ENCODE measurements at places on chromosomes 12 and 14. TPM values are rescaled to one million over a fixed set of nuclear protein-coding genes. Genes with fewer than 3 reads are reported as not detected.

Gene PLEKHG7
- not detected for total RNA-seq

Gene FGD6
- 42.1 TPM for total RNA-seq

Gene TNS2
- 2.5 TPM for total RNA-seq

Gene TSPAN9
- total RNA-seq, result 142 TPM

Gene A2M
- 346 TPM for total RNA-seq

Gene KRT2
- not detected for total RNA-seq

Gene FZD10
- not detected for total RNA-seq

Gene SIX4
- 22.1 TPM for total RNA-seq

Data from glutamatergic neuron (in vitro differentiated cells).